Left renal pelvis (tissue), 4 donors: ENCODE measurements at places on chromosomes 16 and 17. TPM values are rescaled to one million over a fixed set of nuclear protein-coding genes. Genes with fewer than 3 reads are reported as not detected.

GRCh38 chr17:31452101-31452500 is 60.6 kb downstream of the RAB11FIP4 start:
- no peak for DNase-seq

DNA sequence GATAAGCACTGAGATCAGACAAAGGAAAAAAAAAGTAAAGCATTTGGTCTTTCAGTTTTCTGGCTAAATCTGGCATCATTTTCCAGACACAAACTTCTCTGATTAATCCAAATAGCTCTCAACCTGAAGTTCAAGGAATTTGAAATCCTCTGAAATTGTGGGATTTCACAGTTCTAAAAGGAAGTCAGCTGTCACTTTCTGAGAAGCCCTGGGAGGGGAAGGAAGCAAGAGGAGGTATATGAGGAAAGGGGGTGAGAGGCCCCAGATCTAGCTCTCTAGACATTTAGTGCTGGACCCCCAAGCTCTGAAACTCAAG is 17.5 kb upstream of the HOXB9 start:
- no peak for DNase-seq

- peak; percentile 92 for DNase-seq
Measured at GRCh38 chr17:42561897-42562387, at the start of gene COASY. Gene COASY, plus strand, starts transcription at chr17:42562148. Its CDS starts 475 bp downstream, at chr17:42562623.

GRCh38 chr16:27828671-27829070 is 234.8 kb downstream of the GSG1L start:
- no peak for DNase-seq

DNA sequence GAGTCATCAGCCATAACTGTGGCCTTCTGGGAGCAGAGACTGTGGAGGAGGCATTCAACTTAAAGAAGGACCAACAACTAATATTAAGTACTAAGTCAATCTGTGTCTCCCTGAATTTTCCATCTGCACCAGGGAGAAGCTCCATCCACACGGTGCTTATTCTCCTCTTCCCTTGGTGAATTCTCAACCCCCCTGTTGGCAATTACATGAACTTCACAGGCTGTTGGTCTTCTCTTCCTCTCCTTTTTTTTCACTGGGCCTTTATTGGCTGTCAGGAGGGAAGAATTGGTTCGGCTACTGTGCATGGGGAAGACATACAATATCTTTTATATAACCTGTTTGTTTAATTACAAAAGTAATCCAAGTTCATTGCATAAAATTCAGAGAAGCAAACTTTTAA is 152.8 kb upstream of the IRX6 start:
- DNase-seq: no peak

- no peak for DNase-seq
Measured at GRCh38 chr16:19210280-19210924, 42.4 kb downstream of the SYT17 start.

DNA sequence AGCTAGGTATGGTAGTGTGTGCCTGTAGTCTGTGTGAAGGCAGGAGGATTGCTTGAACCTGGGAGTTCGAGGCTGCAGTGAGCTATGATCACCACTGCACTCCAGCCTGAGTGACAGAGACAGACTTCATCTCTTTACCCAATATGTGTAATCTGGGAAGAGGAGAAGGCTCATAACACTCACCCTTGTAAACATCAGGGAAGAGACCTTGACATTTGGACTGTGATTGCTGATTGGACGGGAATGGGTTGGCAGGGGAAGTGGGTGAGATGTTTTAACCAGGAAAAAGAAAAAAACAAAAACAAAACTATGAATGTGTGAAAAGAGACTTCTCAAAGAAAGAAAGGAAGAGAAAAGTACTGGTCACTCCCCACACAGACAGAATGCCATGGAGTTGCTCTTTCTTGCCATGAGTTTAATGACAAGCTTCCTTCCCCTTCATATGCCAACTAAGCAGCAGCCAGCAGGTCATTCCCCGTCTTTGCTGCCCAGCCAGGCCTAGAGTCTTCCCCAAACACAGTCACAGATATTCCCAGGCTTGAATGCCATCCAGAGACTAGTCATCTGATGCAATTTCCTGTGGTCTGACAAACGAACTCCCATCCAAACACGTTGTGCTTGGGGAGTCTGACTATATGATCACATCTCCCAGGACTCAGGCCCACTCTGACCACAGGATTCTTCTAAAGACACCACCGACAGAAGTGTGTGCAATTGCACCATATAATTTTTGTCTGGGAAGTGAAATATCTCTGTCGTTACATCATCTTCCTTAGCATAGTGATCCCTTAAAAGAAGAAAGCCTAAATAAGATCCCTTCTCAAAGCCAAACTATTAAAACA is 3.6 kb upstream of the XAF1 start:
- DNase-seq: no peak

GRCh38 chr17:11991461-11991860 is 5.8 kb downstream of the ZNF18 start:
- no peak for DNase-seq

GRCh38 chr17:49581648-49581998 is 6.0 kb downstream of the NXPH3 start:
- no peak for DNase-seq

- DNase-seq: no peak
Measured at GRCh38 chr16:54923055-54923473, 7.6 kb upstream of the IRX5 start.

DNA sequence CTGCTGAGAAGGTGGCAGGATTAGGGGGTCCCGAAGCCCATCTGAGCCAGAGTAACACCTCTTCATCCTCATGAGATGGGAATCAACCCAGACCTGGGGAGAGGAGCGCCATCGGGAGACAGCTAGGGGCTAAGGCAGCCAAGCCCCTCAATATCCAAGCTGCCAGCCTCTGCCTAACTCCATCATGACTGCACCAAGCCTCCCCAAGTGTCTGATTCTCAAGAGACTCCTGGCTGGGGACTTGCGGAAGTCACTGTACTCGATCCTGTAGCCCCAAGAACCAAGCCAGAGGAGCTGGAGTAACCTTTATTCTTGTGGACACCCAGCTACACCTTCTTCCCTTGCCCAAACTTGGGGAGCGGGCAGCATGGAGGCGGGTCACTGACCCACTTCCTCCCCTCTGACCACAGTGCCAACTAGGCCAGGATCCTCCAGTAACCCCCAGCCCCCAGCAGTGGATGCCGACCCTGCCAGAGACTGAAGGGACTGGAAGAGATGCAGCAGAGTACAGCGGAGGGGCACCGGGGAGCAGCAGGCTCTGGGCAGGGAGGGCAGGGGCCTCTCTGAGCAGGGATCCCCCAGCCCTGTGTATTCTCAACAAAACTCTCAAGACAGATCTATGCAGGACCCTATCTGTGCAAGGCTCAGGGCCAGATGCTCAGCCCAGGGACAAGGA is 13.3 kb downstream of the HDAC5 start:
- no peak for DNase-seq

GRCh38 chr16:88005181-88005581 is 53.9 kb downstream of the BANP start:
- no peak for DNase-seq

The BEAN1 gene
- 1.2 TPM for polyA plus RNA-seq

The TNFRSF17 gene
- polyA plus RNA-seq: not detected

The KRTAP3-1 gene
- not detected for polyA plus RNA-seq

The GLP2R gene
- polyA plus RNA-seq: 1.6 TPM

The SLC16A3 gene
- 6.6 TPM for polyA plus RNA-seq

The MYCBPAP gene
- 3.4 TPM for polyA plus RNA-seq

The ZDHHC7 gene
- polyA plus RNA-seq: 59.3 TPM

The CCL23 gene
- polyA plus RNA-seq: not detected

The ABCC11 gene
- polyA plus RNA-seq: 0.26 TPM

The PLA2G10 gene
- 1.0 TPM for polyA plus RNA-seq
